BJ (cell line): ENCODE measurements at places on chromosomes 5 and 9. TPM values are rescaled to one million over a fixed set of nuclear protein-coding genes. Genes with fewer than 3 reads are reported as not detected.

TMC1 gene
- polyA plus RNA-seq = 1.2 and 1.3 TPM in 2 replicates

SYK gene
- polyA plus RNA-seq = not detected in 2 replicates

PRELID2 gene
- 3.0 and 4.3 TPM in 2 replicates for polyA plus RNA-seq

SH3TC2 gene
- polyA plus RNA-seq = 1.5 and 1.9 TPM in 2 replicates

ROPN1L gene
- polyA plus RNA-seq = 0.54 TPM in 2 replicates

IFNK gene
- not detected in 2 replicates for polyA plus RNA-seq

GTF3C4 gene
- 2.8 and 4.9 TPM in 2 replicates for polyA plus RNA-seq

ACTBL2 gene
- polyA plus RNA-seq = 0.05 and 0.07 TPM in 2 replicates

TAF1L gene
- polyA plus RNA-seq = 0.01 TPM in 1 of 2 replicates, not detected in the other

MYMK gene
- not detected in 2 replicates for polyA plus RNA-seq

DEPDC1B gene
- 6.5 and 6.8 TPM in 2 replicates for polyA plus RNA-seq

SPAAR gene
- 0.23 and 0.32 TPM in 2 replicates for polyA plus RNA-seq

SLC1A1 gene
- polyA plus RNA-seq = 6.4 and 8.8 TPM in 2 replicates

PCDHGA4 gene
- polyA plus RNA-seq = 3.0 and 4.0 TPM in 2 replicates

TRIM36 gene
- polyA plus RNA-seq = 0.15 and 0.20 TPM in 2 replicates

ADGRD2 gene
- polyA plus RNA-seq = not detected in 2 replicates

OXCT1 gene
- 12.0 and 23.4 TPM in 2 replicates for polyA plus RNA-seq

CCL19 gene
- not detected in 2 replicates for polyA plus RNA-seq

TAS2R1 gene
- polyA plus RNA-seq = 0.06 and 0.54 TPM in 2 replicates

GDNF gene
- polyA plus RNA-seq = 0.81 and 1.3 TPM in 2 replicates

PCDHGA1 gene
- 1.8 and 1.9 TPM in 2 replicates for polyA plus RNA-seq

RORB gene
- not detected in 2 replicates for polyA plus RNA-seq

FBP1 gene
- 0.15 and 0.23 TPM in 2 replicates for polyA plus RNA-seq

CCDC187 gene
- not detected in 2 replicates for polyA plus RNA-seq

C9orf152 gene
- not detected in 2 replicates for polyA plus RNA-seq

CHSY3 gene
- 0.91 and 1.2 TPM in 2 replicates for polyA plus RNA-seq

PRRT1B gene
- not detected in 2 replicates for polyA plus RNA-seq

PCDHB3 gene
- 0.23 and 0.31 TPM in 2 replicates for polyA plus RNA-seq

STXBP1 gene
- 16.2 and 18.1 TPM in 2 replicates for polyA plus RNA-seq

OR1J2 gene
- 0.64 TPM in 2 replicates for polyA plus RNA-seq

C1QTNF3 gene
- 1.8 and 2.2 TPM in 2 replicates for polyA plus RNA-seq

LHX6 gene
- not detected in 2 replicates for polyA plus RNA-seq

TOR1A gene
- 78.8 and 93.2 TPM in 2 replicates for polyA plus RNA-seq

IL4 gene
- polyA plus RNA-seq = not detected in 2 replicates

EDIL3 gene
- polyA plus RNA-seq = 8.4 and 13.8 TPM in 2 replicates

PCDHB6 gene
- 0.20 and 0.26 TPM in 2 replicates for polyA plus RNA-seq

OSMR gene
- 43.4 and 53.3 TPM in 2 replicates for polyA plus RNA-seq

NIPAL4 gene
- polyA plus RNA-seq = 2.2 and 4.4 TPM in 2 replicates

GPX3 gene
- polyA plus RNA-seq = 2.8 and 3.8 TPM in 2 replicates

RAD1 gene
- polyA plus RNA-seq = 57.2 and 65.3 TPM in 2 replicates

TLX3 gene
- polyA plus RNA-seq = not detected in 2 replicates

PCDHB5 gene
- polyA plus RNA-seq = 0.18 and 0.22 TPM in 2 replicates

TAF11L3 gene
- not detected in 2 replicates for polyA plus RNA-seq
